ENCODE measurements at places on chromosomes 6 and 20.

DNA sequence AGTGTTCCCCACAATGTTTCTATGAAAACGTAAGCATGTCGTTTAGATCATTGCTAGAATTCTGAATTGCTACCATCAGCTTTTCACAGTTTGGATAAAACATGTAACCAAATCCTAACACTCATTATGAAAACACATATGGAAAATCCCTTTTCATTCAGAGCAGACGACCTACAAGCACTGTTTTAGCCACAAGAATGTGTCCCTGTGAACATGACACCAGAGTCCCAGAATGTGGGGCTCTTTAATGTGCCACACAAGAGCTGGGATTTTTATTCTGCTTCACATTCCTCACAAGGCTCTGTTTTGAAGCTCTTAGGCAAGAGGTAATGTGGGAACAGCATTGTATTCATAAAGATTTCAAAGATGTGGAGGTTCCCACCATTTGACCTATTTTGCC, 141.1 kb upstream of the CITED2 start:
- no peak for DNase-seq

DNA sequence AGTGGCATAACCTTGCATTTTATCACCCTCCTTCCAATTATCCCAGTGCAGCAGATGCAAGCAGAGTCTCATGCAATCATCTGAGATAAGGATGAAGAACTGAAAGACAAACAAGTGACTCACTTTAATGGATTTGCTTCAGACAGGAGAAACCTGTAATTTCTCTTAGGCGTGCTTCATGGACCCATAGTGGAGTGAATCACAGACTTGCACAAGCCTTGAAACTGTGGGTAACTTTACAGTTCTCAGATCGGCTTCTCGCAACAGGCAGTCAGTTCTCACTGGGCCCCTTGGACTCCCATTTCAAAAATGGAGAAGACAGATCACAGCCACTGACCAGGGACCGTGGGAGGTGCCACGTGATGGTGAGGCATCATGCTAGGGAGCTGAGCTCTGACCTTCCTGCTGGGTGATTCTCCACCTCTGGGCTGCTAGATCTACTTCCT, at the start of gene ADGRF4:
Gene ADGRF4, plus strand, starts transcription at position 239 of the 446 bp plus-strand sequence. CDS start 8,666 bp downstream, outside the sequence.
- no peak for DNase-seq

DNA sequence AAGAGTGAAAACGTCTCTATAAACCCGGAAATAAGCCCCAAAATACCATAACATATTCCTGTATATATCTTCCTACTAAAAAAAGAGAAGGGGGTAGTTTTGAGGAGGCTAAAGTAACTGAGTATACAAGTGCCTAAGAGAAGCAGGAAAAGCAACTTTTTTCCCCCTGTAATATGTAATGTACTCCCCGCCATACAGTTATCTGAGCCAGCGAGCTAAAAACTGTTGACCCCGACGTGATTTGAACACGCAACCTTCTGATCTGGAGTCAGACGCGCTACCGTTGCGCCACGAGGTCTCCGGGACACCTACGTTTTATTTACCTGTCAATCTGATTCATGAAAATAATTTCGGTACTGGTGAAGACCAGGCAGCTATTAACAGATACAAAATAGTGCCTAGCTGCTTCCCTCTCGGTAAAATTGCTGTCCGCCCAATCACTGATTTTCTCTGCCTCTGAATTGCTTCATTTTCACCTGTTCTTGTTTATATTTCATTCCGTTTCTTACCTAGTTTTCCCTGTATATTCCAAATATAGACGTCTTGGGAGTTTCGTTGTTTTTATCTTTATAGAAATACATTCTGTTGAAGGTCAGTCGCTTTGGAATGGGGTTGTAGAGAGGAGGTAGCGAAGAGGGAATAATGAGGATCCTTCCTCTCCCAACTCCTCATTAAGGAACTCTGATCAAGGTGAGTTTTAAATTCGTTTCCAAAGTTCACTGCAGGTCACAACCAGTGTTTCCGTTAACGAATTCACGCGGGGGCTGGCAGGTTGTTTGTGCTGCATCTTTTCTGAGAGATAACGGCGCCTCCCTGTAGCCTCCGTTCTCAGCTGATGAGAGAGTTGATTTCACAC, 33.6 kb upstream of the BTN3A2 start:
- peak; percentile 53 for DNase-seq

GRCh38 chr6:138309695-138310094, 68.0 kb upstream of the SMIM28 start:
- DNase-seq, result peak; percentile 4

- DNase-seq, result no peak
Measured at GRCh38 chr20:14344746-14345145, 7.3 kb upstream of the FLRT3 start.

DNA sequence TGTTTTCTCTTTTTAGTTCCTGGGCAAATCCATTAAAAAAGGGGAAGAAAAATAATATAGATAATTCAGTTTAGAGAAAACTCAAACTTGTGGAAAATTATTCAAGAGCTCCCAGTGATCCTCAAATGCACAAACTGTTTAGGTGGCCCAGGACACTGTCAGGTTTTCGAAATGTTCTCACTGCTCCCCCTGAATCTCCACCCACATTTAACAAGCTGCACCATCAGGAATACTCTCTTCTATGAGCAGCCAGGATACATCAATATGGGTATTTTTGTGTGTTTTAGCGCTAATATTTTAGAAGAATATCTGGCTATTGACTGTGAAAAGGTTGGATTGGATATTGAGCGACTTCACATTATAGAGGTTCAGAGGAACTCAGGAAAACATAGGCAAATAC, 43.9 kb downstream of the OR2B2 start:
- no peak for DNase-seq

GRCh38 chr6:111817451-111818120, 55.7 kb downstream of the FYN start:
- DNase-seq, result no peak

DNA sequence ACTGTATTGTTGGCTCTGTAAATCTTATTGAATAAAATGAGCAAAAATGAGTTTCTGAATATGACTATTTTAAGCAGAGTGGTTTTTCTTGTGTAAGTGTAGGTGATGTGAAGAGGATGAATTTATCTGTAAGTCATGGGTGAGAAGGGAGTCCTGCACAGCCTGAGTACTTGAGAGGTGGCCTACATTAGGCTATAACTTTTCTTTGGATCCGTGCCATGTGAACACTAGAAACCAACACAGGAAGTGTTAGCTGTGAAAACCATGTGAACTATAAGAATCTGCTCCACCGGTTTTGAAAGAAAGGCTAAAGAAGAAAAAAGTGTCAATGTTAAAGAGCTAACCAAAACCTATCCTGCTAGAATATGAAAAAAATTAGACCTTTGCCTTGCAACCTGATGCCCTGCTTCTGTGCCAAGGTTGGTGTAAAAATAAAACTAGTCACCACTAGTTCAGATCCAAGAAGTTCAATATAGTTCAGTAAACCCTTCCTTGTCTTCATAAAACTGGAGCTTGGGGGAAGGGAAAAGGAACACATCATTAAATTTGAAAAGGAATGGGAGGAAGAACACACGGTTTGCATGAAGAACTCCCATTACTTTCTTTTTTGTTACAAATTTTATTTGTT, 21.3 kb downstream of the PLCB1 start:
- DNase-seq, result no peak

DNA sequence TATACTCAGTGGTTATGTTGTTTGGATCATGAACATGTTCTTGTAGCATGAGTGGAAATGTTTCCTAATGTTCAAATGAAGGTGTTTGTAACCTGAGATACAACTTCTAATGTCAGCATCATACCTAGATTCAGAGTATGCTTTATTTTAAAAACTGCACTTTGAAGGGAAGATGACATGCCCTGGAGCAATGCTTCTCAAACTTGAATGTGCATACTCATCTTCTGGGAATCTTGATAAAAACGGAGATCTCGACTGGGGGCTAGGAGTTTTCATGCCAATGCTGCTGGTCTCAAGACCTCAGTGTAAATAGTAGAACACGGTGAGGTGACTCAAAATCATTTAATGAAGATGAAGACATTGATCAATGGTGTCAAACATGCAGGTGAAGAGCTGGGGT, 440.0 kb upstream of the NOX3 start:
- peak; percentile 37 for DNase-seq

DNA sequence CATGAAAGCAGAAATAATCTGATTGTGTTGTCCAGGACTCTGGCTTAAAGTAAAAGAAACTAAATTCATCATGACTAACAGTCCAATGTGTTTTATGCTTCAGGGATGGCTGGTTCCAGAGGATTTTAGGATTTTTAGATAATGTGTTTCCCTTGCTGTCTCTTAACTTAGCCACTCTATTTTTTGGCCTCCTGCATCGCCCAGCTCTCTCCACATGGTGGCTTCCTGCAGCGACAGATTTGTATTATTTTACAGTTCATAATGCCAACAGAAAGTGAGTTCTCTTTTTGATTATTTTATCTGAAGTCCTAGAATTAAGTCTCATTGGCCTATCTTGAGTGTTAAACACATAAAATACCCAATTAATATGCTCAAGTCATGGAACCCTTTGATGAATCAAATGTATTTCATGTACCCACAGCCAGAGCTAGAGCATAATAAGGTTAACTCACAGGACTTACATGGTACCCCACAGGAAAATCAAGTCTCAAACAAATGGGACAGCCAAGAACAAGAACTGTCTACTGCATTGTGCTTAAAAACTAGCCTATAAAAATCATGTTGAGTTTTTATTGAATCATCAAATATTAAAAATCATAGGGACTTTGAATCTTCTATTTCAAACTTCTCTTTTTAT, 582.5 kb downstream of the DOK5 start:
- no peak for DNase-seq

DNA sequence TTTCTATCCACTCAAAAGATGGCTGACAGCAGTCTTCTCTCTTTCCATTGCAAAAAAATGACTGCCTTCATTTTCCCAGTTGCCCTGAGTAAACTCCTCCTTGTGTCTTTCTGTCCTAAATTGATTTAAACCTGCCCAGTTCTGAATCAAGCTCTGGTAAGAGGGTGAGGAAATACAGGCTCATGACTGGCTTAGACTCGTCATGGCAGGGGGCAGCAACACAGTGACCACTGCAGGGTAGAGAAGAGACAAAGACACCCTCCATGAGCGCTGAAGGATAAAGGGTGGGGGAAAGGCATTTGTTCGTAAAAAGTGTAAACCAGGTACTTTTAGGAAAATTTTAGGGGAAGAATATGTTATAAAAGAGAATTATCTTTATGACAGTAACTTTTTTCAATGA, 738.2 kb upstream of the FLRT3 start:
- DNase-seq, result no peak

- DNase-seq, result peak; percentile 74
Measured at GRCh38 chr6:135657207-135657606, 159.7 kb upstream of the AHI1 start.

DNA sequence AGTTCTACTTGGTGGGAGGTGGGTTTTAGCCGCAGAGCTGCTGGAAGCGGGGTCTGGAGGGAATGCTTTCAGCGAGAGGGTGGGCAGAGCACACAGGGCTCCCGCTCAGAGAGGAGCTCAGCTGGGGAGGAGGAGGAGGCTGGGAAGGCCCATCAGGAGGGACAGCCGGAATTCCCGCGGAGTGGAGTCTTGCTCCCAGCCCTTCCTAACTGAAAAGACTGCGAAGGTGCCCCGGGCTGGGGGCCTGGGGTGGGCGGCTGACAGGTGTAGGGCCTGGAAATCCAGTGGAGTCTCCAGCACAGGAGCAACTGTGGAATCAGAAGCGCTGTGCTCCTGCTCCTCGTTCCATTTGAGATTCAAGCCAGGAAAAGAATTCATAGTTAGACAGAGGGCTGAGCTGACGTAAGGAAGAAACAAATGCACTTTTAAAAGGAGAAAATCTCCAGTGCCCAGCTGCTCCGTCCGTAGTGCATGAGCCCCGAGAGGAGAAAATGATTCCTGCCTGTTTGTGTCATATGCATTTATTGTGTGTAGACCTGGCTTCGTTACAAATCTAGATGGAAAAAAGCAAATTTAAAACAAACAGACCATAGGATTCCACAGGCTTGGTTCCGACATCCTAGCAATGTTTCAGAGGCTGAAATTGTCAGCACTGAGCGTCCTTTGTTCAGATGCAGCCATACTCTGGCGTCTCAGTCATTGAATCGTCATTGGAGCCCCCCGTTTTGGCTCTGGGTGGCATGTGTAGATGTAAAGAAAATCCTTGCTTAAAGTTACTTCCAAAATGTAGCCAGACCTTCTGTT, 197.7 kb downstream of the SMOC2 start:
- no peak for DNase-seq

- DNase-seq, result no peak
Measured at GRCh38 chr6:170307080-170307545, 555 bp downstream of the FAM120B start.

DNA sequence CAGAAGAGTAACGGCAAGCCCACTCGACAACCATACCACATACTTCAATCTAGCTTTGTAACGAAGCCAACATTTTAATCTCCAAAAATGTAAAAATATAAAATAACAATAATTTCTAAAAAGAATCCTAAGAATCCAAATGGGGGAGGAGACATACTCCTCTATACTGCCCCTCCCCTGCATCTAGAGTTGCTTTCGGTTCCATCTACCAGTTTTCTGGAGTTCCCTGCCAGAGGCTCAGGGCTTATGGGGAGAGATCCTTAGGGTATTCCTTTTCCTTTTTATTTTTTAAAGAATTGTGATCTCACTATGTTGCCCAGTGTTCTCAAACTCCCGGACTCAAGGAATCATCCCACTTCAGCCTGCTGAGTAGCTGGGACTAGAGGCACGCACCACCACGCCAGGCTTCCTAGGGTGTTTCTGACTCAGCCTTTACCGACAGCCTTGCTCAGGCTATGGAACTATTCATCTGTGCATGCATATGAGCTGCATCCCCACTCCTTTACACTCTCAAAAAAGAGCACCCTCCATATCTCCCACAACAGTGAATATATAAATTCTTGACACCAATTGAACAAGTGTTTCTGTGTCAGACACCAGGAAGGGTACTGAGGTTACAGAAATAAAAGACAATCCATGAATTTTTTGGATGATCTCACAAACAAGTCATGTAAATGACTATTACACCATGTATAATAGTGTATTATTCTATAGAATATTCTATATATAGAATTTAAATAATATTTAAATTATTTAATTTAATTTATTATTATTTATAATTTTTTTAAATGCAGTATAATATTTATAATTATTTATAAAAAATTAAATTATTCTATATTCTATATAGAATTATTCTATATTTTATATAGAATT, 40.7 kb upstream of the UBR2 start:
- DNase-seq, result no peak

DNA sequence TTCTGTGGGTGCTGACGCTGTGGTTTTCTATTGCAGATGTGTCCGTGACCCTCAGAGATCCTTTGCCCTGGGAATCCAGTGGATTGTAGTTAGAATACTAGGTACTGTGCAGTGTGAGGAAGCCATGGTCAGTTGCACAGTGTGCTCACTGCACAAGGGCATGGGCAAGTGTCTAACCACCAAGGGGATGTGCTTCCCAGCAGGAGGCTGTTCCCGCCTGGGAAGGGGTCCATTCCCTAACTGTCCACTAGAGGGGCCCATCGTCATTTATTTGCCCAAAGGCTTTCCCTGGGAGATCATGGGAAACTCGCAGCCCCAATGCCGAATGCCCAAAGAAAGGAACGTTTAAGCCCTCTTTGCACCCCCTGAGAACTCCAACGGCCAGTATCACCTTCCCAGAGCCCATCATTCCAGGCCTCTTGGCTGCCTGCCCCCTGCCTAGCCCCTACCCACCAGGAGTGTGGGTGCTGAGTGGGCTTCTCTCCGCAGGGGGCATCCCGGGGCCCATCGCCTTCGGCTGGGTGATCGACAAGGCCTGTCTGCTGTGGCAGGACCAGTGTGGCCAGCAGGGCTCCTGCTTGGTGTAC, 26.2 kb downstream of the SLCO4A1 start:
- peak; percentile 18 for DNase-seq

- DNase-seq, result no peak
Measured at GRCh38 chr20:54646156-54646517, 170.7 kb downstream of the DOK5 start.
